AG08395 (cell line): ENCODE measurements at places on chromosomes 2 and 18.

DNA sequence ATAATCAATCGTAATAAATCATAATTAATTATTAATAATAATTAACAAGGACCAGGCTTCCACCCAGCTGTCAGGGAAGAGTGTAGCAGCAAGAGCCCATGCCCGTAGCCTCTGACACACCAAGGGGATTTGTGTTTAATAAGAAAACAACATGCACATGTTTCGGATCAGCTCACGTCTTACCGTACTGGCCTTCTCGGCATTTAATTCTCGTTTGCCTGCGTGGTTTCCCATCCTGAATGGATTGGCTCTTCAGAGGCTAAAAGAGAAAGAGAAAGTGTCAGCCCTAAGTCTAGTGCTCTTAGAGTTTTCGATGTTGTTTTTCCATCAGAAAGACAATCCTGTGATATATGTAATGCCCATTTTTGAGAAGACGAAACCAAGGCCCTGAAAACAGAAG lies 27.6 kb downstream of the MBP start:
- DNase-seq, result no peak

GRCh38 chr18:51211552-51211951 lies 14.1 kb upstream of the MEX3C start:
- peak; percentile 68 for DNase-seq

- DNase-seq, result no peak
Observed at GRCh38 chr18:3313685-3314084, 51.8 kb downstream of the MYL12B start.

DNA sequence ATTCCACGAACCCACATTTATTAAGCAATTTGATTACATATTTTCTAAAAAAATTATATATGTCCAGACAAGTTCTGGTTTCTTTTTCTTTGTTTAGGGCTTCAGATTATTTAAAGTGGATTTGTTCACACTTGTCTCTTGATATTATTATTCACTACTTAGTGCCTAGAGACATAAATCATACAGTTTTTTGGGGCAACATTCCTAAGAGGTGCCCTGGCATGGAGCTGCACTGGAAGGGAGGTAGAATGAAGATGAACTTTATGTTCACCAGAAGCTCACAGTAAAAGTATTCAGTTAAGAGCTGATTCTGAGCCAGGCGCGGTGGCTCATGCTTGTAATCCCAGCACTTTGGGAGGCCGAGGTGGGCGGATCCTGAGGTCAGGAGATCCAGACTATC lies 762.7 kb upstream of the TMEFF2 start:
- no peak for DNase-seq

DNA sequence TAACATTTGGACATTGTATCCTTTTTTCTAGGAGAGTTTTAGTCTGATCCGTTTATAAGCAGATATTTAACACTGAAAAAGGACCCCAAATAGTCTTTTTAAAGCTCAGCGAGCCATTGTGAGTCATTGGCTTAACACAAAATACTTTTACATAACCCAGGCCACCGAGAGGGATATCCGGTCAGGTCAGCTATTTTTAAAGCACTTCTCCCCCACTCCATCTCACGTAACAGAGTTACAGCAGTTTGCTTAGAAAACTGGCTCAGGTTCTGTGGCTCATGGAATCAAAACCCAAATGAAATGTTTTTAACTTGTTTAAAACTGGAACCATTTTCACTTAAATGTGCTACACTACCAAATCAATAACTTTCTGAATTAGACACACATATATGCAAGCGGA lies 23.9 kb downstream of the COL4A3 start:
- DNase-seq, result no peak

GRCh38 chr2:38293152-38293865 lies 83.8 kb downstream of the ATL2 start:
- peak; percentile 38 for DNase-seq

DNA sequence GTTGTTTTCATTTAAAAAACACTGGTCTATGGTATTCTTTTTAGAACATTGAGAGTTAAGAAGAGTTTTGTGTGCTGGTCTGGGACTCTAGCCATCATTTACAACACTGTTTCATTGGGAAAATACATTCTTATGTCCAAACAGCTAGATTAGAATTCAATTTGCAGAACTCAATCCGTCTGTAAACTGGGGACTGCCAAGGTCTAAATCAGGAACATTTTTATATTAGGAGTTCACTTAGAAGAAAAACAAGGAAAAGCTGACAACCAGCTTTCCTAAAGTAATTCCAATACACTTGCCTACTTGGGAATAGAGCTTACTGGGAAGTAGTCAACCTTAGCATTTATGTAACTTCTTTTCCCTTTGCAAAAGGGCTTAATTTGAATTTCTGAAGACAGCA lies 91.5 kb upstream of the RNF152 start:
- no peak for DNase-seq

GRCh38 chr2:27993402-27993787 lies 102.9 kb downstream of the BABAM2 start:
- peak; percentile 18 for DNase-seq

DNA sequence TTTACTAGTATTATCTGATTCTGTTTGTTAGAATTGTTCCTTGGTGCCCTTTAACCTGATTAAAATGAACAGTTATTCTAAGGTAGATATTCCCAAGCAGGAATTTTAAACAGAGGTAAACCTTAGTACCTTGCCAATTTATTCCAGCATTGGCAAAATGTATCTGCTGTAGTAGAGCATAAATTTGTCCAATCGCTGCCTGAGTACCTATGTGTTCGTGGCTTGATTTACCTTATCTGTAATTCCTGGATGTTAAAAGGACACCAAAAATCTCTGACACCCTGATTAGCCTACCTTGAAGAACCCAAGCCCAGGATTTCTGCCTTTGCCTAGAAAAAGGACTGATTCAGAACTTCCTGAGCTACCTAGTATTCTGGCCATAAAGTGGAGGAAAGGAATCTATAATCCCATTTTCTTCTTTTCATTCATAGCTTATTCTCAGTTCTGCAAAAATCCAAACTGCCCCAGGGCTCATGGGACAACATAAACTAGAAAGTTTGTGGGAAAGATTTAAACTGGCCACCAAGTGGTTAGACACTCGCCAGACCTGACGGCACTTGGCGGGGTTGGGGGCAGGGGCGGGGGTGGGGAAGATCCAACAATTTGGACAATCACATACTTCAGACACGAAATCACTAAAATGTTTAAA lies 16.2 kb upstream of the ZCCHC2 start:
- DNase-seq, result no peak

- DNase-seq, result no peak
Observed at GRCh38 chr2:39447266-39448168, 10.4 kb upstream of the MAP4K3 start.

- DNase-seq, result no peak
Observed at GRCh38 chr2:190504912-190505311, 29.6 kb downstream of the NEMP2 start.

GRCh38 chr2:43837831-43838559 lies 644 bp downstream of the ABCG5 start:
- no peak for DNase-seq

- DNase-seq, result no peak
Observed at GRCh38 chr2:17661460-17661859, 92.2 kb downstream of the SMC6 start.

DNA sequence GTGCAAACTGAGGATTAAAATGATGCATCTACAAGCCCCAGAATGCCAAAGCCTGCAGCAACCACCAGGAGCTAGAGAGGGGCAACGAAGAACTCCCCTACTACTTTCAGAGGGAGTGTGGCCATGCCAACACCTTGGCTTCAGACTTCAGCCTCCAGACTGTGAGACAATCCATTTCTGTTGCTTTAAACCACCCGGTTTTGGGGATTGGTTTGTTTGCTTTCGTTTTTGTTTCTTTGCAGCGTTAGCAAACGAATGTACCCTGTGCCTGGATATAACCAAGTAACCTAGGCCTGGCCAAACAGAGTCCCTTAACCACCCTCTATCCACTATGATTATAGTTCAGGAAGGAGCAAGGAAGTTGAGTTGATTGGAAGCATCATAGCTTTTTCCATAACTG lies 171.2 kb upstream of the NCK2 start:
- no peak for DNase-seq

GRCh38 chr2:179250848-179251504 lies 13.7 kb downstream of the SESTD1 start:
- no peak for DNase-seq

DNA sequence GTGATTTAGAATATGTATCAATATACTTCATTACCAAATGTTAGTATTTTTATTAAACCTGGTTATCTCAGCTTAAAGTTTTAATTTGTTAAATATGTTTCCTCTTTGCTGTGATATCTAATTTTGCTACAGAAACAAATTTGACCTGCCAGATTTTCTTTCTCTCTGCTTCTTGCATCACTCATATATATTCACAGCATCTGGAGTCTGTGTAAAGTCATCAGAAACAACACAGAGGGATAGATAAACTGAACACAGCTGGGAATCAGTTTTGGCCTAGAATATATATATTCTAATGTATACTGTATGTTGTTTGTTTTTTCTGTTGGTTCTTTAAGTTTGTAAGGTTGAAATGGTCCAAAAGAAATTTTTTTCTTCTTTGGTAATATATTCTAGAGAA lies 8.5 kb downstream of the PSMD14 start:
- no peak for DNase-seq

- DNase-seq, result no peak
Observed at GRCh38 chr18:12233378-12233777, 20.8 kb upstream of the CIDEA start.

DNA sequence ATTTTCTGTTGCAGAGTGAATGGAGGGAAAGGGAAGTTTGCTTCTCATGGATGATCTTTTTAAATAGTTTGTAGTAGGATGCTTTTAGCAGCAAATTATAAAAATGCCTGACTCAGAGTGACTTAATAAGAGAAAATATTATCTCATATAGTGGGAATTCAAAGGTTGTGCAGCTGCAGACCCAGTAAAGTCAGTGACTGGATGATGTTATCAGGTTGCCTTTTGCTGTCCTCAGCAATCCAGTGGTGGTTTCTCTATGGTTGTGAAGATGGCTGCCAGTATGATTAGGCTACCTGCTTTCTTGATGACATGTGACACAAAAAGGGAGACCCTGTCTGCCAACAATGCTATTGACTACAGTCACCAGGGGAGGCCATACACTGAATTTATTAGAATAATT lies 184.8 kb downstream of the DIS3L2 start:
- no peak for DNase-seq

GRCh38 chr2:72979896-72980295 lies 62.6 kb downstream of the EMX1 start:
- DNase-seq, result no peak

- DNase-seq, result no peak
Observed at GRCh38 chr2:97742381-97742847, 29.0 kb downstream of the ZAP70 start.

- peak; percentile 37 for DNase-seq
Observed at GRCh38 chr18:75198036-75198435, 10.9 kb downstream of the PTGR3 start.

- DNase-seq, result no peak
Observed at GRCh38 chr18:59035591-59035990, 104.1 kb upstream of the SEC11C start.
